ENCODE measurements at places on chromosomes 1 and 21.

DNA sequence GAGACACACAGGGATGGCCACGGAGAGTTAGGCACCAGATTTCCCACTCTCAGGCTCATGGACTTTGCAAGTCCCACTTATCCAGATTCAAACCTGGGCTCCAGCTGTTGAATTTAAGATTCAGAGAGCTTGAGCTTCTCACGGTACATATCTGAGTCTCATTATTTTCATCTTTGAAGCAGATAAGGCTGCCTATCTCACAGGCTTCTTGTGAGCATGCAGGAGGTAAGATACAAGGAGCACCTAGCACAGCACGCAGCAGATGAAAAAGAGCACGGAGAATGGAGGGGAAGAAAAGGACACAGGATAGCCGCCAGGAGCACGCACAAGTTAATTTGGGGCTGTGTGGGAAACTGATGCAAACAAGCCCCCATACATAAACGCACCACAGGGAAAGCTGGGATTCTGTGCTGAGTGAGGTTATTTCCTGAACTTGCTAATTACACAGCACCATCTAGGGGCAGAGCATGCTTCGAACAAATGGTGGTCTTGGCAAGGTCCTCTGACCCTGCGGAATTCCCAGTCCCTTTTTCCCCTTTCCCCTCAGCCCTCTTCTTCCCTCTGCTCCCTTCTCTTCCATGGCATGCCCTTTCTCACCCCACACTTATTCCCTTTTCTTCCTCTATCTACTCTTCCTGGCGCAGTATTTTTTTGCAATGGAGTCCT, 134.7 kb upstream of the VANGL1 start:
- no peak for DNase-seq

GRCh38 chr1:72649211-72649888, 367.0 kb upstream of the NEGR1 start:
- no peak for DNase-seq

GRCh38 chr1:14666373-14666772, 67.9 kb downstream of the KAZN start:
- no peak for DNase-seq

DNA sequence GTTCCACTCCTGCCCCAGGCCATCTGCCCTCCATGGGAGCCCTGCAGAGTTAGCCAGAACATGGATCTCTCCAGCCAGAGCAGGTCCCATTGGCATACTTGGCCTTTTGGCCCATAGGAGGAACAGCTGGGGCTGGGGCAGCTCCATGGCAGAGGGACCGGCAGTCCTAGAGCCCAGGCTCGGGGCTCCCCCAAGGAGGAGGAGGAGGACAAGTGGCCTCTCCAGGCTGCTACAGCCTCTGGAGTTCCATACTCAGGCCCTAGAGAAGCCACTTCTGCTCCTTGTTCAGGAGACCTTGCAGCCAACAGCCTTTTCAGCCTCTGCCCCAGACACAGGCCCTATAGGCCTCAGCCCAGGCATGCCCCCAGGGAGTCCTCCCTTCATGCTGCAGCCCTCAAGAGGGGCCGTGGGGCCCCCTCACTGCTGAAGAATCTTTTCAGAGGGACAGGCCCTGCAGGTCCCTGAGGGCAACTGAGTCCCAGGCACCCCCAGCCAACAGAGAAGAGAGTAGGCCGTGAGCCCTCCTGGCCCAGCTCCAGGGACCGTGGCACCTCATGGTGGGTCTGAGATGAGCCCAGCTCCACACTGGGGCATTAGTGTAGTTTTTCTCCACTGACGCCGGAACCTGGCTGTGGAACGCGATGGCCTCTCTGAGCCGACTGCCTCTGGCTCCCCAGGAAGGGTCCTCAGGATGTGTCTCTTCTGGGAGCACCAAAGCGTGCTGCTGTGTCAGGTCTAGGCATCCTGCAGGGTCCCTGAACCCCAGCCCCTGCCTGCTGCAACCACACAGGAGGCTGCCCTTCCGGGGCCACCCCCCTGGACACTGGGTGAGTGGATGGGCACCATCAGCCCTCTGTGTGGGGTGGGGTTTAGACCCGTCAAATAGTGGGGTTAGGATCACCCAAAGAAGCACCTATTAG, 297.6 kb upstream of the VAMP3 start:
- DNase-seq = no peak

DNA sequence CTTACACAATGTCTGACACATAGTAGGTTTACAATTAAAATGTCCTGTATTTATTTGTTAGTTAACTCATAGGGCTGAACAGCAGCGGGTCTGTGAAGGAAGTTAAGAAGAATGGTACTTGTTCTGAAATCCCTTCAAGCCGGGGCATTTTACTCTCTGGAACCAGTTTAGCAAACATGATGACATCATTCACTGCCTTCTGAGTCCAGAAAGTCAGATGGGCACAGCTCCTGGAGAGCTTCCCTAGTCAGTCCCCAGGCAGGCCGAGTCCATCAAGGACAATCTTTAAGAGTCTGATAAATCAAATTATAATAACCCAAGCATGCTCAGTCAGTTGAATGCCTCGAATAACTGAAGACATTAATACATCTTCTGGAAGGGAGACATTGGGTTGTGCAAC, 125.4 kb upstream of the DAB1 start:
- no peak for DNase-seq

GRCh38 chr21:28771790-28772501, 220.7 kb downstream of the LTN1 start:
- DNase-seq = no peak

Measured in stimulated activated CD4-positive, alpha-beta T cell treated with anti-CD3 and anti-CD28 coated beads, Interleukin-15, amount 100 ng/mL, for 48 hours (primary cell).